Kidney epithelial cell (primary cell): ENCODE measurements at places on chromosomes 7 and 10. TPM values are rescaled to one million over a fixed set of nuclear protein-coding genes. Genes with fewer than 3 reads are reported as not detected.

Gene CAMK2B
- total RNA-seq, result 0.68 TPM in 1 of 2 replicates, not detected in the other

Gene GHRHR
- not detected in 2 replicates for total RNA-seq

Gene TUBAL3
- total RNA-seq, result 0.34 and 0.46 TPM in 2 replicates

Gene HYAL4
- not detected in 2 replicates for total RNA-seq

Gene CRPPA
- total RNA-seq, result 1.4 and 1.8 TPM in 2 replicates

Gene EN2
- 0.07 and 0.17 TPM in 2 replicates for total RNA-seq

Gene IGFBP3
- total RNA-seq, result 152 and 162 TPM in 2 replicates

Gene NUTM2A
- total RNA-seq, result 3.3 and 4.9 TPM in 2 replicates

Gene CLDN3
- total RNA-seq, result 100 and 123 TPM in 2 replicates

Gene SPDYE16
- not detected in 2 replicates for total RNA-seq

Gene DPP6
- total RNA-seq, result 0.82 and 0.84 TPM in 2 replicates

Gene MLLT10
- 32.3 and 32.7 TPM in 2 replicates for total RNA-seq

Gene OR2A7
- 2.8 and 3.0 TPM in 2 replicates for total RNA-seq

Gene ADAM22
- total RNA-seq, result 0.89 and 1.4 TPM in 2 replicates

Gene ACHE
- 1.3 and 6.4 TPM in 2 replicates for total RNA-seq

Gene R3HCC1L
- total RNA-seq, result 10.7 and 12.9 TPM in 2 replicates

Gene BTBD16
- 2.0 TPM in 1 of 2 replicates, not detected in the other for total RNA-seq

Gene HTR7
- total RNA-seq, result 0.17 and 2.1 TPM in 2 replicates

Gene LSM8
- total RNA-seq, result 50.9 and 82.2 TPM in 2 replicates

Gene FAM25G
- total RNA-seq, result 3.2 and 15.7 TPM in 2 replicates

Gene ARHGEF35
- 9.0 and 11.5 TPM in 2 replicates for total RNA-seq

Gene FGFR2
- 4.5 and 8.9 TPM in 2 replicates for total RNA-seq

Gene SPDYE8
- total RNA-seq, result not detected in 2 replicates

Gene LLCFC1
- not detected in 2 replicates for total RNA-seq

Gene JCAD
- total RNA-seq, result 1.7 and 2.2 TPM in 2 replicates

Gene PKD1L1
- total RNA-seq, result 0.08 and 0.14 TPM in 2 replicates

Gene CNTNAP2
- 14.0 and 15.1 TPM in 2 replicates for total RNA-seq

Gene SORBS1
- 4.0 and 4.9 TPM in 2 replicates for total RNA-seq

Gene NXPH1
- total RNA-seq, result not detected in 2 replicates

Gene GLRX3
- total RNA-seq, result 136 and 192 TPM in 2 replicates

Gene DNAJB6
- total RNA-seq, result 104 and 126 TPM in 2 replicates

Gene ZNF804B
- total RNA-seq, result not detected in 2 replicates

Gene METTL27
- 1.5 and 2.6 TPM in 2 replicates for total RNA-seq

Gene OR6B1
- total RNA-seq, result not detected in 2 replicates

Gene CUZD1
- total RNA-seq, result 1.2 and 1.4 TPM in 2 replicates

Gene SNX10
- total RNA-seq, result 23.6 and 27.9 TPM in 2 replicates

Gene TRIM56
- 15.8 and 16.7 TPM in 2 replicates for total RNA-seq

Gene GIMAP7
- total RNA-seq, result not detected in 2 replicates

Gene MRLN
- not detected in 2 replicates for total RNA-seq

Gene MRPS17
- 12.9 and 15.5 TPM in 2 replicates for total RNA-seq

Gene DYDC1
- not detected in 2 replicates for total RNA-seq

Gene ACADSB
- total RNA-seq, result 5.1 and 5.6 TPM in 2 replicates

Gene IGF2BP3
- 44.0 TPM in 2 replicates for total RNA-seq

Gene OIT3
- not detected in 2 replicates for total RNA-seq

Gene BMPER
- 0.04 and 0.14 TPM in 2 replicates for total RNA-seq

Gene ZCWPW1
- total RNA-seq, result 0.88 and 1.8 TPM in 2 replicates

Gene CFAP46
- 3.8 and 5.1 TPM in 2 replicates for total RNA-seq

Gene SLC16A9
- 10.0 and 10.4 TPM in 2 replicates for total RNA-seq

Gene FAM25C
- 7.0 and 36.4 TPM in 2 replicates for total RNA-seq

Gene RPEL1
- 0.04 TPM in 1 of 2 replicates, not detected in the other for total RNA-seq

Gene TMEM270
- total RNA-seq, result not detected in 2 replicates

Gene SUGCT
- 4.0 and 10.1 TPM in 2 replicates for total RNA-seq

Gene KEL
- not detected in 2 replicates for total RNA-seq

Gene FZD1
- 8.6 and 10.1 TPM in 2 replicates for total RNA-seq

Gene RAB11FIP2
- 22.7 and 22.8 TPM in 2 replicates for total RNA-seq

Gene NPFFR1
- total RNA-seq, result 0.04 and 0.21 TPM in 2 replicates
